Renal pelvis (tissue), 12 donors: ENCODE measurements at places on chromosomes 7 and 10.

DNA sequence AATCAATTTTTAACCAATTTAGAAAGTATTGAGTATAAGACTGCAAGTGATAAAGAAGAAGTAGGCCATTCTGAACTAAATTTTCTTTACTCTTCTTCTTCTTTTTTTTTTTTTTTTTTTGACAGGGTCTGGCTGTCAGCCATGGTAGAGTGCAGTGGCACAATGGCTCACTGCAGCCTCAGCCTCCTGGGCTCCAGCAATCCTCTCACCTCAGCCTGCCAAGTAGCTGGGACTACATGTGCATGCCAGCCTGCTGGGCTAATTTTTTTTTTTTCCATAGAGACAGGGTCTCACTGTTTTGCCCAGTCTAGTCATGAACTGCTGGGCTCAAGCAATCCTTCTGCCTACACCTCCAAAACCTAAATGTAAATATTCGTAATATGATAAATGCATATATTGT is 63.2 kb downstream of the DGKB start:
- no peak for DNase-seq

GRCh38 chr7:135407884-135408283 is 102.0 kb downstream of the CNOT4 start:
- DNase-seq: no peak

DNA sequence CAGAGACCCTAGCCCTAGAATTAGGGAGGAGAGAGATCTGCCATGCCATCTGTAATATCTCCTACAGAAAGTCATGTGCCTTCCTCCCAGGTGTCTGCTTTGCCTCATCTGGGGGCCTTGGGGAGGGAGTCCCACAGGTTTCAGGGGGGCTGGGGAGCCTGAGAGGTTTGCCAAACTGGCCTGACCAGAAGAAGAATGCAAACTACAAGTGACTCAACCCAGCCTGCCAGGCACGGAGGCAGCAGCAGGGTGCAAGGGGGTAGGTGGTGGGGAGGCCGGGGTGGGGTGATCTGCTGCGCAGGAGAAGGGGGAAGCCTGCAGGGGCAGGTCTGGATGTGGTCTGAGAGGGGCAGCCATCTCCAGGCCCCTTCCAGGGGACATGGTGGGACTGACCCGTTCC is 9.6 kb upstream of the TRIM8 start:
- no peak for DNase-seq

DNA sequence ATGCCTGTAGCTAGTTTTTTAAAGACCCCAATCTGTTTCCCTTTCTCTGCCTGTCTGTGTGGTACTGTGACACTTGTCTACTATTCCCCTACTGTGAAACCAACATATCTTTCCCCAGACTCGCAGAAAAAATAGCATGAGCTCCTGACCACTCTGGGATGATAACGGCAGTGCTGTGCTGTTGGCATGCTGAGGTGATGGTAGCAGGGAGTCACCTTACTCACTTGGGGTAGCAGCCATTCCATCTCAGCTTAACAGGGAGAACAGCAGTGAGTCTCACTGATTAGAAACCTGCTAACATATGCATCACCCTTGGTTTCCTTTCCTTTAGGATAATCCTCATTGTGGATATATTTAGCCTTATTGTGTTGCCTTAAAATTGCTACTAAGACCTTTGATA is 469.6 kb upstream of the FZD8 start:
- no peak for DNase-seq

GRCh38 chr10:82438277-82438676 is 563.3 kb downstream of the NRG3 start:
- DNase-seq: no peak

- DNase-seq: no peak
These were observed 100.4 kb downstream of the TCERG1L start for GRCh38 chr10:131211146-131211545.

DNA sequence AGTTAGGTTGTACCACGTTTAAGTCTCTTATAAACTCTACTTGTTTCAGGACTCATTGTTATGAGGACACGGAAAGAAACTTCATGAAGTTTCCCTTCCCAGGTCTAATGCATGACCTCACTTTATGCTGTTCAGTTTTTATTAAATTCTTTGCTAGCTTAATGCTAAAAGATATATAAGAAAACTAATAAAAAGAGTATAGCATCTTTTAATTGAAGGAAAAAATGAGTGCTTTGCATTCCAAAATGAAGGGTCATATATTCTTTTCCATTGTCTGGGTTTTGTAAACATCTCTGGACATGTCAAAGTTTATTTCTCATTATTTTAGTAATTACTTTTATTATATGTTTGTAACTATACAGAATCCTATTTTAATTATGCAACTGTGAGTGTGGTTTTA is 255.8 kb downstream of the CREB5 start:
- DNase-seq: no peak

- DNase-seq: no peak
These were observed 39.3 kb downstream of the RABGEF1 start for GRCh38 chr7:66779669-66780409.

DNA sequence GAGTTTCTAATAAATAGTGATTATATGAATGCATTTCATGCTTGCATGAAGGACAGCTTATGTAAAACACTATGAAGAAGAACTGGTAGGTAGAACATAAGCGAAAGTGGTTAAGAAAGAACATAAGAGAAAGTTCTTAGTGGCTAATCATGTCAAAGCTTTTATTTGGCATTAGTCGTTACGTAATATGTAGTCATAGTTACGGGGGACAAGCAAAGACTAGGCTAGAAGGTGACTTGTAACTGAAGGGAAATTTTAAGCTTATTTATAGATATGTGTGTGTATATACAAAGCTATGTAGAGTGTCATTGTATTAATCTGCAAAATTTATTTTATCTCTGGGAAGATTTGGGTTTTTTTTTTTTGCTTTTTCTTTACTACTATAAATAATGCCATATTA is 36.9 kb downstream of the CAPZA2 start:
- no peak for DNase-seq

- no peak for DNase-seq
These were observed 141.7 kb upstream of the SEMA3A start for GRCh38 chr7:84336303-84336702.

DNA sequence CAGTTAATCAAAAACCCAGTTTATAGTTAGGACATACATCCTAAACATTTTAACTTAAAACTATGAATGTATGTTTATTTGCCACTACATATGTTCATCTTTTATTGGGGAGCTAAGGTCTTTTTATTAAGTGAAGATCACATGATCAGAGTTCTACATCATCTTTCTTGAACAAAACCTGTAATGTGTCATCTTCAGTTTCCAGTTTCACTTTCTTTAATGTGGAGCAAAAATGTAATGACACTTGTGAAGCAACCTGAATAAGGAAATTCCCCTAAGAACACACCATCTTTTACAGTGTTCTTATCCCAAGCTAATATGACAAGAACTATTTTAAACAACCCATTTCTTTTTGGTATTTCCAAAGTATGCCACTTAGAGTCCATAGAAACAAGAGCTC is 166.7 kb upstream of the BET1 start:
- DNase-seq: no peak

- DNase-seq: no peak
These were observed 111.7 kb upstream of the STEAP1B start for GRCh38 chr7:22611758-22612079.

DNA sequence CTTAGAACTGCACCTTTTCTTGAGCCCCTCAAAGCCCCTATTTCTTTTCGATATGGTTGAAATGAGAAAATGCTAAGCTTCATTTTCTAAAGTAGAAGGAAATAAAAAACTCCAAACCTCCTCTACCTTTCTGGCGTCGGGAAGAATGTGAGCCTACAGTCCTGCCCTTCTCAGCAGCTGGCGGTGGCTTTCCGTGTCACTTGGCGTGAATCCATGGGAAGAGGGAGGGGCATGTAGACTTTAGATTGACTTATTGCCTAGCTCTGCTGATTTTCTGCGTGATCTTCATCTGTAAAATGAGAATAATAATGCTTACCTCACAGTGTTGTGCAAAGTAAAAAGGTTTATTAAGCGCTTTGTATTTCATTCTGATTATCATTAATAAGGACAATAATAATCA is 35.0 kb downstream of the PRR15 start:
- DNase-seq: no peak

DNA sequence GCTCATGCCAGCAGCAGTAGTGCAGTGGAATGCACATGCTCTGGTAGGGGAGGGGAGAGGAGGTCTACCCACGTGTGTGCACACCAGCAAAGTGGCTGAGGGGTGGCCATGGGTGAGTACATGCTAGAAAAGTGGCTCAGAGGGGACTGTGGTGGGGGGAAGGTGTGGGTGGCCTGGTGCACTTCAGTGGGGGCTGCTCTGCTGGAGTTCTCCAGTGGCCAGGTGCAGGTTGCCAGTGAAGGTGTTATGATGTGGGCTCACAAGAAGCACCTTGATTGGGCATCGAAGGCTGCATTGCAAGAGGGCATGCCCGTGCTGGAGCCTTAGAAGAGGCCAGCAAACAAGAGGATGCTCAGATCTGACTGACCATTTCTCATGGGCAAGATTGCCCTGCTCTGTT is 613.6 kb upstream of the PHF14 start:
- no peak for DNase-seq

GRCh38 chr7:6476596-6477317 is 29.0 kb upstream of the DAGLB start:
- no peak for DNase-seq
